ENCODE measurements at places on chromosomes 13 and 19. TPM values are rescaled to one million over a fixed set of nuclear protein-coding genes. Genes with fewer than 3 reads are reported as not detected.

The NANOS3 gene
- total RNA-seq: 1.2 TPM

The ZNF229 gene
- 1.2 TPM for total RNA-seq

The VAV1 gene
- total RNA-seq: 90.8 TPM

The FGF21 gene
- not detected for total RNA-seq

The OR4F17 gene
- total RNA-seq: not detected

DNA sequence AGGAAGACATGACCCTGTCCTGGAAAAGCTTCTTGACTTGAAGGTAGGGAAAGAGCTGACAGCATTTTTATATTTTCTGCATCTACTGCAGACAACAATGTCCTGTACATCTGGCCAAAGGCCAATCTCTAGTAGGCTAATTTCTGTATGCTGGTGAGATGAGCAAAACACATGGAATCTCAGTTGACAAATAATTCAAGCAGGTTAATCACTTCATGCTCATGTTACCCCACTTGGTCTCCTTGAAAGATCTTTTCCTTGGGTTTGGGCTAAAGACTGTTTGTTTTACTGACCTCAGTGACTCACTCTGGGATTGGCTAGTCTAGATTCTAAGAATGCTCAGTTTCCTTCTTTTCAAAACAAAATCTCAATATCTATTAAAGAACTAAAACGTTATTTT lies 298.8 kb downstream of the LMO7 start:
- no peak for DNase-seq

- DNase-seq: no peak
Observed at GRCh38 chr13:50267917-50268316, 252.7 kb downstream of the KCNRG start.

- peak; percentile 58 for DNase-seq
Observed at GRCh38 chr19:43534816-43535761, 2.1 kb downstream of the ZNF575 start.

GRCh38 chr19:17263712-17264640 lies 569 bp downstream of the USHBP1 start:
- no peak for DNase-seq

DNA sequence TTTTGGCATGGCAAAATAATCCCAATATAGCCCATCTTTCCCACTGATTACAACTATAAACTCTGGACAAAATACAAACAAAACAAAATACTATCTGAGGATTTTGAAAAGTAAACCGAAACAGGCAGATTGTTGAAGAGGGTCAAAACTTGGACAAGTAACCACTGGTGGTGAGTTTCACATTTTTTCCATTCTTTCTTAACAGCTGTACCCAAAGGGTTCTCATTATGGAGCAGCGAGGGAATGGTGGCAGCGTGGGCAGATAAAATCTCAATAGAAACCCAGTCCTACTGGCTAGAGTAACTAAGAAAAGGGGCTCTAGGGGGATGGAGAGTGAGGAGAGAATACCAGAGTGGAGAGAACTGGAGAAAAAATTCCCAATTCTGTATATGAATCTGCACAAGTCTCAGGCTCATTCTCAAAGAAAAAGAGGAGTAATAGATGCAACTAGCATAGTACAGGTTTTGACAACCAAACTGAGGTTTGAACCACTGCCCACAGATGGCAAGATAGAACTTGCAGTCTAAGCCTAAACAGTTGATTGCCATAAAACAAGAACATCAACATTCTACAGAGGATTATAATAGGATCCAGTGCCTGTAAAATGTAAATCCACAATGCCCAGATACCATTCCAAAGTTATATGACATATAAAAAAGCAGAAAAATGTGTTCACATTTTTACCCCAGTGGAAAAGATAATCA lies 284.5 kb downstream of the KCNRG start:
- no peak for DNase-seq

- DNase-seq: peak; percentile 76
Observed at GRCh38 chr13:31073859-31074718, 87.6 kb downstream of the HSPH1 start.

GRCh38 chr13:51286135-51287002 lies 53.1 kb upstream of the SERPINE3 start:
- peak; percentile 87 for DNase-seq
